Chondrocyte (in vitro differentiated cells): ENCODE measurements at places on chromosomes 11 and 22.

GRCh38 chr11:101487775-101488174 lies 96.0 kb downstream of the TRPC6 start:
- no peak for DNase-seq

- DNase-seq = no peak
Measured at GRCh38 chr22:45314786-45315185, 5.1 kb downstream of the FAM118A start.

GRCh38 chr11:60864856-60865513 lies 2.4 kb upstream of the ZP1 start:
- DNase-seq = peak; percentile 50

- DNase-seq = no peak
Measured at GRCh38 chr22:32858121-32858703, 56.7 kb downstream of the TIMP3 start.

- no peak for DNase-seq
Measured at GRCh38 chr11:103942646-103943045, 93.8 kb upstream of the DDI1 start.

GRCh38 chr22:49259839-49260615 lies 567.6 kb downstream of the BRD1 start:
- DNase-seq = peak; percentile 42

DNA sequence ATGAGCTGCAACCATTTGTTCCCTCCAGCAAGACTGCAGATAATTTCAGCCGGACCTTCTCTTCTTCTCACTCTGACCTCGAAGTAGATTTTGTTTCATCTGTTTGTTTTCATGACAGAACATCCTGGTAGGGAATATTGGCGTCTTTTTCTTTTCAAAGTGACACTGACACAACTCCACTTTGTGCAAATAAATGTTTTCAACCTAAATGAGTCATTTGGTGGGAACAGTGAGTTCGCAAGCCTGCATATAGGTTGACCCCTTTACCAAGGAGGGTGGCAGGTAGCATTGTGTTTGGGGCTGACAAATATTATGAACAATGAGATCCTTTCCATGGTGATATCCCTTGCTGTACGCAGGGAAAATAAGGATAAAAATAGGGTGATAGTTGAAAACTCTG lies 55.0 kb downstream of the LARGE1 start:
- no peak for DNase-seq

DNA sequence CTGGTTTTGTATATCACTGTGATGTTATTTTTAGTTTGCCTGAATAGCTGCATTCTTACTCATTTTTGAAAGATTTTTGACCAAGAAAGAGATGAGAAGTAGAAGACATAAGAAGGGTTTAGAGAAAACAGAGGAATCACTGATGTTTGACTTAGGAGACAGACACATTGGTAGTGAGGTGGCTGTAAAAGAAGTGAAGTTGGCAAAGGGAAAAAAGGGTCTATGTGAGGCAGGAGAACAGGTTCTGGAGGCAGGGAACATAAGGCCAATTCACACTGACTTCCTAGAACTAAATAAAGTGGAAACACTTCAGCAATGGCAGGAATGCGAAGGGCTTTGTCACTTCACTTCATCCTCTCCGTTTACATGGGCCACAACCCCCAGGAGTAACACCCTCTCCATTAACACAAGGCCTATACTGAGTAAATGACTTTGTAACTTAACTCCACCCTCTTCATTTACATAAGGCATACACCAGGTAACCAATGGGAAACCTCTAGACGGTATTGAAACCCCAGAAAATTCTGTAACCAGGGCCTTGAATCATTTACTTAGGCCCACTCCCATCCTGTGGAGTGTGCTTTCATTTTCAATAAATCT lies 36.5 kb downstream of the CTSC start:
- DNase-seq = no peak

- DNase-seq = no peak
Measured at GRCh38 chr11:79237091-79237490, 203.7 kb downstream of the TENM4 start.

DNA sequence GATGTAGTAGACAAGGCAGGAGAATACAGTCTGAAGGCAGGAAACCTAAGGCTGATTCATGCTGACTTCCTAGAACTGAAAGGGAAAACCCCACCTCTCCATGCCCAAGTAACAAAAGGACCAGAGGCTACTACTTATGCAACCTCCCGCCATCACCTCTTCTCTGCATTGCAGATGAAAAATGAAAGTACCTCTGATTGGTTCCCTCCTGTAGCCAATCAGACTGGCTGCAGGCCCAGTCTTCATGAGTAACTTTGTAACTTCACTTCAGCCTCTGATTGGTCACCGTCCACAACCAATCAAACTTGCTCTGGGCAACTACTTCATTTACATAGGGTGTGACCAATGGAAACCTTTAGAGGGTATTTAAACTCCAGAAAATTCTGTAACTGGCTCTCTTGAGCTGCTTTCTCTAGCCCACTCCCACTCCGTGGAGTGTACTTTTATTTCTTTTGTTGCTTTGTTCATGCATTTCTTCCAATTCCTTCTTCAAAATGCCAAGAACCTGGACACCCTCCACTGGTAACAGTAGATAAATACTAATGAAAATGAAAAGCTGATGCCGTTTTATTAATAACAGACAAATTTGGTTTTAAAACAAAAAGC lies 5.2 kb upstream of the MAP6 start:
- DNase-seq = no peak

DNA sequence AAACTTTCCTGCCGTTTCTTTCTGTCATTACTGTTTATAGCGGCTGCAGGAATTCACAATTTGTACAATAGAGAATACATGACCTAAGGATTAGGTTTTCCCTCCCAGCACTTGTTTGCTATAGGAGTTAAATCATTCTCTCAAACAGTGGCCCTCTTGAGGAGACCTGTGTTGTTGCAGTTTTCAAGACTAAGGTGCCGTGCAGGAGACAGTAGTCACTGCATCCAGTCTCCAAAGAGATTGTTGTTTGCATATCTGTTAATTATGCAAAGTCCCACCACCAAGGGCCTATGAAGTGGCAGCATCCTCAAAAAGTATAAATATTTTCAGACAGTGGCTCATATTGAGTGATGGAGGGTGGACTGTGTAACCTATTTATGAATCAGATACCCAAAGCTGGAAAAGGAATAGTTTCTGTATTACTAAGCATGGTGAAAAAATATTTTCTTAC lies 2.3 kb downstream of the PRSS23 start:
- DNase-seq = no peak

- no peak for DNase-seq
Measured at GRCh38 chr11:110755941-110756340, 43.7 kb upstream of the ARHGAP20 start.

DNA sequence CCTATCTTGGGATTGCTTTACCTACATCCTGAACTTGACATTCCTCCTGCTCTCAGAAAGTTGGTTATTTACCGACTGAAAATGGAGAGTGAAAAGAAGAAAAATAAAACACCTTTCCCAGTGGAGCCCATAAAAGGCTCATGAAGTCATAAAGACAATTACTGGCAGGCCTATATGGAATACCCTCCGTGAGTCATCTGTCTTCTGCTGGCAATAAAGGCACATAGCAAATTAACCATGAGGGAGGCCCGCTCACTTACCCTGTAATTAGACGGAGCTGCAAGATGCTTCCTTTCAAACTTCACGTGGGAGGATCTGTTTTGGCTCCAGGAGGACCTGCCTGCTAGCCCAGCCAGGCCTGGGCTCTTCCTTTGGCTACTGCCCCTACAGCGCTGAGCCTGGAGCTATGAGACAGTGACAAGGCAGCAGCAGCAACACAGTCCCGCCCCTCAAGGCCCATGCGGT lies 540.4 kb downstream of the BUD13 start:
- DNase-seq = no peak

- no peak for DNase-seq
Measured at GRCh38 chr11:128181088-128181480, 406.3 kb downstream of the ETS1 start.

DNA sequence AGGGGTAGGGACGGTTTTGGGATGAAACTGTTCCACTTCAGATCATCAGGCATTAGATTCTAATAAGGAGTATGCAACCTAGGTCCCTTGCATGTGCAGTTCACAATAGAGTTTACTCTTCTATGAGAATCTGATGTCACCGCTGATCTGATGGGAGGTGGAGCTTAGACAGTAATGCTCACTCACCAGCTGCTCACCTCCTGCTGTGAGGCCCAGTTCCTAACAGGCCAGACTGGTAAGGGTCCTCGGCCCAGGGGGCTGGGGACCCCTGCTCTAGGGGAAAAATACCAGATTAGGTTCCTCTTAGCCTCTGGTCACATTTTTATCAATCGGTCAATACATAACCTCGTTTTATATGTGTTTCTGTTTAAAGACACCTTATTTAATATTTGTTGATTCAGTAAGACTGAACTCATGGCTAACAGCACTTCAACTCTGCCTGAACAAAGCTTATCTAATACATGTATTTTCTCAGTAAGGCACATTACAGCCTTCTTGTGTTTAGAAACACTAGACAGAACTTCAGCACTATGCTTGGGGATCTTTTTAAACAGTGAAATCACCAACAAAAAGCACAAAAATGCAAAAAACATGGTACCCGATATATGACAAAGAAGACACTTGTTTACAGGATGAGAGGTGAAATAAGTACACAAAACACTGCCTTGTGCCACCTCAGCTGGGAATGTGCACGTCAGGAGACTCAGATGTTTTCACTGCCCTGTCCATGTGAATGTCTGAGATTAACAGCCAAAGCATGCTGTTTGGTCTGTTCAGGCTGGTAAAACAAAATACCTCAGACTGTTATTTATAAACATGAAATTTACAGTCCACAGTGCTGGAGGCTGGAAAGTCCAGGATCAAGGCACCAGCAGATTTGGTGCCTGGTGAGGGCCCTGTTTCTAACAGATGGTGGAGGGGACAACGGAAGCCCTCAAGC lies 107.5 kb downstream of the USP35 start:
- no peak for DNase-seq

DNA sequence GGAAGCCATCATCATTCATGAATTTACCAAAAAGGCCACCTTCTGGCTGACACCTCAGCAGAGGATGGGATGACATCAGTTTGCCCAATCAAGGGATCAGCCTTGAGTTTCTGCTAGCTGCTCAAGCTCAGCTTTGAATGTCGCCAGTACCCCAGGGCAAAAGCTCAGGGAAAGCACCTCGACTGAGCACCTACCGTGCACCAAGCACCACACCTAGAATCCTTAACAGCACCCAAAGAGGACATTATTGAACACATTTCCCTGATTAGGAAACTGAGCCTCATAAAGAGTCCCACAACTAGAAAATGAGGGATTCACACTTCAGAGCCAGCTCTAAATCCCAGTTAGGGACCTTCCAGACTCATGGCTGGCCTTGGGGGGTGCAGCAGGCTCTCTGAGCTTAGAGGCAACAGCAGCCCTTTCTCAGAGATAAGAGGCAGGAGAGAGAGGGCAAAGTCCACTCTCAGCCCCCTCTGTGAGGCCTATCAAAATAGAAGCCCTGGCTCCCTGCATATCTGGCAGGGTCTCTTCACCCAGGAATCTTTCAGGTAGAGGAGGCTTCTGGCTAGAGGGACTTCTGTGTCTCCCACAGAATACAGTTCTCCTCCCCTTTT lies 13.4 kb upstream of the DAGLA start:
- DNase-seq = no peak

GRCh38 chr11:26621132-26621531 lies 49.1 kb upstream of the MUC15 start:
- DNase-seq = no peak

GRCh38 chr22:38240734-38241252 lies 32.0 kb downstream of the TMEM184B start:
- DNase-seq = no peak

DNA sequence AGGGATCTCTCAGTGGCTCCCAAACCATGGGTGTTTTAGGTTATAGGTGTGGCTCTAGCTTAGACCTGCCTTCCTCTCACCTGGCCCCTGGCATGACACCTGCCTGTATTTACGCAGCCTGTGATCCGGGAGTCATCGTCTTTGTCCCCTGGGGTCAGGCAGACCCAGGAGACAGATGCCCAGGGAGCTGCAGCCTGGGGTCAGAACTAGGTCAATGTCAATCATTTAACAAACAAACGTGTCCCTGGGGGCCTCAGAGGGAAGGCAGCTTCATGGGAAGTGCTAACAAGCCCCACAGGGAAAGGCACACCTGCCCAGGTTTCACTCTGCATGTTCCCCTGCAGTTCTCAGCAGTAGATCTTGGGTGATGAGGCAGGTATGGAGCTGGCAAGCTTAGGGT lies 12.0 kb downstream of the BACE1-AS start:
- no peak for DNase-seq

- no peak for DNase-seq
Measured at GRCh38 chr11:134181707-134182106, 42.1 kb downstream of the NCAPD3 start.
